ENCODE measurements at places on chromosomes 12 and 14.
A peak's percentile ranks its signal among the peaks of the same experiment; 100 is the strongest.

GRCh38 chr12:47033789-47034555, 45.4 kb upstream of the PCED1B start:
- DNase-seq = no peak

- DNase-seq = no peak
Observed at GRCh38 chr14:96067985-96068930, 29.1 kb downstream of the C14orf132 start.

DNA sequence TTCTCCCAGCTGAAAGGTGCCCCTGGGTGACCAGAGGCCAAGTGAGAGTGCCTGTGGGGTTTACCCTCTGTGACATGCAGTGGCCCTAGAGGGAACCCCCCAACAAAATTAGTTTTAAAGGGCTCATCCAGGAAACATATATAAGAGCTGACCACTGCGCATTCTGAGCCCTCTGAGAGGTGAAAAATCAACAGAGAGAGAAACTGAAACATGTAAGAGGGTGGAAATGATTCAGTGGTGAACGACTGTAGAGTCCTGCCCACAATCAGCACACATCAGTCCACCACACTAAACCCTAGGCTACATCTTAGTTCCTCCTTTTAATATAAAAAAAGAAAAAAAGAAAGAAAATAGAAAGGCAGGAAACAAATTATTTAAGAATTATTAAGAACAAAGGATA, 21.0 kb upstream of the ACSM4 start:
- no peak for DNase-seq

GRCh38 chr12:87378526-87378925, 650.7 kb downstream of the C12orf50 start:
- DNase-seq = no peak

GRCh38 chr12:66398931-66399910, 96.9 kb downstream of the HELB start:
- DNase-seq = no peak

DNA sequence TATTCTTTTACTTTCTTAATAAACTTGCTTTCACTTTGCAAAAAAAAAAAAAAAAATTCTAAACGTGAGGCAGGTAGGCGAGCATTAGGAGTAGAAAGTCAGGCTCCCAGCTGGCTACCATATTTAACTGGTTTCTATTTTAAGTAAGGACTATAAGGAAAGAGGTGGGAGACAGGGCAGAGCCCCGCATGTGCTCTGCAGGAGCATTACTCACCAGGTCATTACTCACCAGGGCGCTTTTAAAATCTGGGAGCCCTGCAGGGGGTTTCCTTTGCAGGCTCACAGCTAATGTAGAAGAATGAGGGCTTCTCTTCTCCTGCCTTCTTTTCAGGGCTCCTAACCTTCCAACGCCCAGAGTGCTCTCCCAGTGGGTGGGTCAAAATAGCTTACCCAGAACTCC, 14.0 kb upstream of the DPF3 start:
- DNase-seq = no peak

DNA sequence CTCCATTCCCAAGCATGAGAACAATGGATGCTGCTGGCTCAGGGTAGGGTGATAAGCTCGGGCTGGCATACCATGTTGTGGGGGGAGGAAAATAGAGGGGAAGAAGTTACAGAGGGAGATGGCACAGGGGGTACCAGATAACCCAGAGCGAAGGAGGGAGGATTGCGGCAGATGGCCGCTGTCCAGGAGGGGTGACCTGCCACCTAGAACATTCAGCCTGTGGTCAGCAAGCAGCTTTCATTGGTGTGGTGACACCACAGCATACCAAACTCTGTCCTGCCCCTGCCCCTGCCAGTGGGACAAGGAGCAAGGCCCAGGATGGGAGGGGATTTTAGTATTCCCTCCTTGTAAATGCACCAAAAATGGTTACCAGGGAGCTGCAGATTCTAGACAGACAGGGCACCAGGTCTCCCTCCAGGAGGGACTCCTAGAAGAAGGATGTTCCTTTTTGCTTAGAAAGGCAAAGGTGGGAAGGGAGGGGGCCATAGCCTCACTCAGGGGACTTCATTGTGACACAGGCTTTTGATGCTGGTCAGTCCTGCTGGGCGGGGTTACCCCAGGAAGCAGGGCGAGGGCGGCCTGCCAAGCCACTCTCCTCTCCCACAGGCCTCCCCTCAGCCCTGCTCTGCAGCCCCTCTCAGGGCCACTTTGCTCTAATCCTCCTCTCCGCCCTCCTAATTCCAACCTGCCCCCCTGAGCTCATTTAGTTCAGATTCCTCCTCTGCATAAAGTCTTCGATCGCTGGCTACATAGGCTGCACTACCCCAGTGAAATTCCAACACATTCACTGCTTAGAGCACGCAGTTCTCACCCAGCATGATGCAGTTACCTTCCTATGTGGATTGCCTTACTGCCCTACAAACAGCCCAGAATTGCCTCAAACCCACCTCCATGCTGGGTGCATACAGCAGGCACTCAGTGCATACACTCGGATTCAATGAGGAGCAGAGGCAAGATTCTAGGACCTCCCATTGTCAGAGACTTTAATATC, 36.0 kb upstream of the PLEKHG6 start:
- no peak for DNase-seq

DNA sequence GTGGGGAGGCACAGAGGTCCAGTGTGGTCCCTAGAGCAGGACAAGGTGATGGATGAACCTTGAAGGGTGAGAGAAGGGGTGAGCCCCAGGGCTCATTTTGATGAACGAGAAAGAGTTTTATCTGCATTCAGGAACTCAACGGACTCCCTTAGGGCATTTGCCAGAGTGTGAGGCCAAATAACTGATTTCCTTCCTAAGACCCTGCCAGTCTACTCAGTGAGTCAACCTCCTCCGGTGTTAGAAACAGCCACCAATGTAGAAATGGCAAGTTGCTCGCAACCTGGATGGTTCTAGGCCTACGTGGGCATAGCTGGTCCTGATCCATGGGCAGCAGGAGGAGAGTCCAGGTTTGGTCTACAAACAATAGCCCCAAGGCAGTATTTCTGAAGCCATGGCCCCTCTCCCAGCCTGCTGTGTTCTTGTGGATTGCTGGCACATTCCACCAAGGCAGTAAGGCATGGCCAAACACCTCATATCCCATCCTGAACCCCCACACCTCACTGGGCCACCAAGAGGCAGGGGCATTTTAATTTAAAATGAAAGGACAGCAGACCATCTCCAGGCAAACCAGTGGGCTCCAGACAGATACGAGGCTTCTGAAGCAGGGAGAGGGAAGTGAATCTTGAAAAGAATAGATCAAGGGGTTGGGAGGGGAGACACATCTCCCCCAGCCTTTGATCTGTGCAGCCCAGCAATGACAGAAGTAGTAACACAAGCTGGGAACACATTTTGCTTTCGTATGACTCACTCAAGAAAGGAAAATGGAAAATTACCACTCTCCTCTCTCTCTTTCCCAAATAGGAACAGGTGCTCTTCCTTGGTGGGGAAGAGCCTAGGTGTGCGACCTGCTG, 25.4 kb upstream of the TESC start:
- DNase-seq = no peak

DNA sequence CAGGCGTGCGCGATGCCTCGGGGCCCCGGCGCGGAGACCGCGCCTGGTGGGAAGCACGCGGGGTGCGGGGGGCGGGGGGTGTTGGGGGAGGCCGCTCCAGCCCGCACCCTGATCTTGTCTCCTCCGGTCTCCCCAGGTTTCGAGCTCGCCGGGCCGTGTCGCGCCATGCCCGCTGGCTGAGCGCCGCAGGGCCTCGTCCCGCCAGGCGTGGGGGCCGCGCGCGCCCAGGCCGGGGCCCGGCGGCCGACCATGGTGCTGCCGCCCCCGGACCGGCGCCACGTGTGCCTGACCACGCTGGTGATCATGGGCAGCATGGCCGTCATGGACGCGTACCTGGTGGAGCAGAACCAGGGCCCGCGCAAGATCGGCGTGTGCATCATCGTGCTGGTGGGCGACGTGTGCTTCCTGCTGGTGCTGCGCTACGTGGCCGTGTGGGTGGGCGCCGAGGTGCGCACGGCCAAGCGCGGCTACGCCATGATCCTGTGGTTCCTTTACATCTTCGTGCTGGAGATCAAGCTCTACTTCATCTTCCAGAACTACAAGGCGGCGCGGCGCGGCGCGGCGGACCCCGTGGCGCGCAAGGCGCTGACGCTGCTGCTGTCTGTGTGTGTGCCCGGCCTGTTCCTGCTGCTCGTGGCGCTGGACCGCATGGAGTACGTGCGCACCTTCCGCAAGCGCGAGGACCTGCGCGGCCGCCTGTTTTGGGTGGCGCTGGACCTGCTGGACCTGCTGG, 2.4 kb downstream of the TMEM121 start:
- peak; percentile 55 for DNase-seq

DNA sequence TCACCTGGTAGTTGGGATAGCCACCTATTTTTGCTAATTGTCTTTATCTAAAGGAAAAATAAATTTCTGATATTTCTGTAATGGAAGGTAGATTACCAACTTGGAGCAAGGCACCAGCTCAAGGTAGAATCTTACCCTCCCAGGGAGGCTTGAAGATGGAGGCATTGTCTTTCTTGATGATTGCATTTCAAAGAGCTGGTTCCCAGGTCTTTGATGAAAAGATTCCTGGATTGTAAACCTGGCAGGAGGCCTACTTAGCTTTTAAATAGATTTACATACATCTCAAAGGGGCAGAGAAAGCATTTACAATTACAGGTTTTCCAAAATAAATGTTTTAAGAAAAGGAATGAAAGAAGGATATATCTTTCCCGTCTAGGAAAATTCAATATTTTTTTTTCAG, 729.2 kb downstream of the LRFN5 start:
- no peak for DNase-seq

DNA sequence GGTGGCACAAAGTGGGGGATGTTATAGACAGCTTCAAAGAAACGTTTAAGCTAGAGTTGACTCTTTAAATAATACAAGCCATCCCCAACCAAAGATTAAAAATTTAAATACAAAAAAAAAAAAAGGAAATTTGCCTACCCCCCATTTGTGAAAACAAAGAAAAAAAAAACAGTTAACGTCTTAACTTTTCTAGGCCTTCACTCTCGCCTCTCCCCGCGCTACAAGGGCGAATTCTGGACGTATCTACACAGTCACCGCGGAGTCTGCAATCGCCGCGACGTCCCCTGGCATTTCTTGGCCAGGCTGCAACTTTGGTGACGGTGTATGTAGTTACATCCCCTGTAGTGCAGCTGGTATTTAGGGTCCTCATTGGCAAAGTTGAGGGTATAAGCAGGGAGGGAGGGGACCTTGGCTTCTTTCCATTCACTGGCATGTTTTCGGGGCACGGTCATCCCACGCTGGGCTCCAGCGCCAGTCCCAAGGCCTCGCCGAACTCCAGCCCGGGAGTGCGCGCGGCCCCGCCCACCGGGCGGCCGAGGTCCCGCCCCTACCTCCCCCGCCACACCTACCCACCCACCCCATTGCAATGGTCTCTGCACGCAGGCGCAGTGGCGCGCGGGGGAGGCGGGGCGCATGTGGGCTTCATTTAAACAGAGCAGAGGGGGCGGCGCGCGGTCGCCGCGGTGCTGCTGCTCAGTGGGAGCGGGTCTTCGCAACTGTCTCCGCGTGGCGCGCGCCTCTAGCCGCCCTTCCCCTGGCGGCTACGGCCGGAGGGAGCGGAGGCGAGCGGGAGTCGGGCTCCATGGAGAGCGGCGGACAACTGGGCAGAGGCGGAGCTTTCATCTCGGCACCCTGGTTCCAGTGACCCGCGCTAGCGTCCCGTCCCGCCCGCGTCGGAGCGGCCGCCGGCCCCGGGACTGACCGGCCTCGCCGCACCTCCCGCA, at the start of gene NUDT4:
NUDT4 (plus strand) TSS at position 674 of the 944 bp plus-strand sequence. CDS start 398 bp downstream, outside the sequence.
- DNase-seq = peak; percentile 98

DNA sequence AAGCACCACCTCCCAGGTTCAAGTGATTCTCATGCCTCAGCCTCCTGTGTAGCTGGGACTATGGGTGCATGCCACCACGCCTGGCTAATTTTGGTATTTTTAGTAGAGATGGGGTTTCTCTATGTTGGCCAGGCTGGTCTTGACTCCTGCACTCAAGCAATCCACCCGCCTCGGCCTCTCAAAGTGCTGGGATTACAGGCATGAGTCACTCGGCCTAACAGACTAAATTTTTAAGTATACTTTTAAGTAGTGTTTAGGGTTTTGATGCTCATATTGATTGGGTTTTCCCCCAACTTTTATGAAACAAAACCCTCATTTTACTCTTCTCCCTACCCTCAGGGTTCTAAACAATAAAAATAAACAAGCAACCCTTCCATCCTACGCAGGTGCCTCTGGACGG, 5.5 kb downstream of the MYO1A start:
- no peak for DNase-seq

- no peak for DNase-seq
Observed at GRCh38 chr12:62622177-62622576, 155.6 kb downstream of the MON2 start.

- DNase-seq = no peak
Observed at GRCh38 chr12:75784591-75784990, 247.0 kb downstream of the PHLDA1 start.

DNA sequence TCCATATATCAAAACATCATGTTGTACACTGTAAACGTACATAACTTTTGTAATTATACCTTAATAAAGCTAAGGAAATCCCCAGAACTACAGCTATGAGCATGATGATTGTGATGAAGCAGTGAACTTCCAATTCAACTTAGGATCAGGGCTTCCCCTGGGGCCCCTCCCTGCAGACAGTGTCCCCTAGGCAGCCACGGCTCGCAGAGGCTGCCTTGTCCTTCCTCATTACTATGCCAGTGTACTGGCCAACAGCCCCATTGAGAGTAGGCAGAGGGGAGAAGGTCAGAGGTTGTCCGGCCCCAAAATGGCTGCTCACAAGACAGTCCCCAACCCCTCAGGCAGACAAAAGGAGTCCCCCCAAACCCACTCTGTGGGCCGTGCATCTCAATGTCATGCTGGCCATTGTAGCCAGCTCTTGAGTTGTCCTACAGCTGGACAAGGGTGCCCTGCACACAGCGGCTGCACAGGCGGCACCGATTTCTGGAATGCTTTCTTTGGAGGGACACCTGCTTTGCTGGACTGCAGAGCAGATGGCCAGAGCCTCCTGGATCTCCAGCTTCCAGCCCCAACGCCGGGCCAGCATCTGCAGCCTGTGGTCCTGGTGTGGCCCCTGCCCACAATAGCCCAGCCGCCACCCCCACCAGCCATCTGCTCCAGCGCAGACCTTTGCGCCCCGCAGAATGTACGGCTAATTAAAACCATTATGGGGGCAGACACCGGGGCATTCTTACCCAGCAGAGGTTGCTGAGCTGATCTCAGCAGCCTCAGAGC, 46.1 kb downstream of the NIN start:
- no peak for DNase-seq

GRCh38 chr12:57162553-57163125, 15.2 kb upstream of the LRP1-AS start:
- no peak for DNase-seq

- no peak for DNase-seq
Observed at GRCh38 chr14:61488417-61489401, 167.3 kb downstream of the PRKCH start.

- no peak for DNase-seq
Observed at GRCh38 chr12:75890141-75890540, 141.4 kb downstream of the PHLDA1 start.
